ENCODE measurements at places on chromosomes 6 and 20.

DNA sequence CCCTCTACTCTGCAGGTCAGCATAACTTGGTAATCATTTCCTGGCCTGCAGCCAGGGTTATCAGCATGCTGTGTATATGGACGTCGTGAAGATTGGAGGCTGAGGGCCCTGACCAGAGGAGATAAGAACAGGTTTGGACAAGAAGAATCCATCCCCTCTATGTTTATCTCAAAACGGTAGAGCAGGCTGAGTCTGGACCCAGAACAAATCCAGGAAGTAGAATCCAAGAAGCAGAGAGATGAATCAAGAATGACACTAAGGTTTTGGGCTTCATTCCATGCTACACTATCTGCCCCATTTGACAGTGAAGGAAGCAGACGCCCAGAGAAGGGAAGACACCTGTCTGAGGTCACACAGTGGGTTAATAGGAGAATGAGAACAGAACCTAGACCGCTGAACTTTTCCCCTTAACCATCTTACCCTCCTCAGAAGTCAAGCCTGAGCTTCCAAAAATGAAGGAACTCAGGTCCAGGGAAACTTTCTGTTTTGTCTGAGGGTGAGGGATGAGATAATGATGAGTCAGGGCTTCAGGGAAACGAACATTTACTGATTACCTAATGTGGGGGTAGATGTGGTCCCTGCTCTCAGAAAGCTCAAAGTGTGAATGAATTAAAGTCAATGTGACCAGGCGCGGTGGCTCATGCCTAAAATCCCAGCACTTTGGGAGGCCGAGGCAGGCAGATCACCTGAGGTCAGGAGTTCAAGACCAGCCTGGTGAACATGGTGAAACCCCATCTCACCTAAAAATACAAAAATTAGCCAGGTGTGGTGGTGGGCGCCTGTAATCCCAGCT lies 9.4 kb upstream of the COMMD7 start:
- DNase-seq = no peak

DNA sequence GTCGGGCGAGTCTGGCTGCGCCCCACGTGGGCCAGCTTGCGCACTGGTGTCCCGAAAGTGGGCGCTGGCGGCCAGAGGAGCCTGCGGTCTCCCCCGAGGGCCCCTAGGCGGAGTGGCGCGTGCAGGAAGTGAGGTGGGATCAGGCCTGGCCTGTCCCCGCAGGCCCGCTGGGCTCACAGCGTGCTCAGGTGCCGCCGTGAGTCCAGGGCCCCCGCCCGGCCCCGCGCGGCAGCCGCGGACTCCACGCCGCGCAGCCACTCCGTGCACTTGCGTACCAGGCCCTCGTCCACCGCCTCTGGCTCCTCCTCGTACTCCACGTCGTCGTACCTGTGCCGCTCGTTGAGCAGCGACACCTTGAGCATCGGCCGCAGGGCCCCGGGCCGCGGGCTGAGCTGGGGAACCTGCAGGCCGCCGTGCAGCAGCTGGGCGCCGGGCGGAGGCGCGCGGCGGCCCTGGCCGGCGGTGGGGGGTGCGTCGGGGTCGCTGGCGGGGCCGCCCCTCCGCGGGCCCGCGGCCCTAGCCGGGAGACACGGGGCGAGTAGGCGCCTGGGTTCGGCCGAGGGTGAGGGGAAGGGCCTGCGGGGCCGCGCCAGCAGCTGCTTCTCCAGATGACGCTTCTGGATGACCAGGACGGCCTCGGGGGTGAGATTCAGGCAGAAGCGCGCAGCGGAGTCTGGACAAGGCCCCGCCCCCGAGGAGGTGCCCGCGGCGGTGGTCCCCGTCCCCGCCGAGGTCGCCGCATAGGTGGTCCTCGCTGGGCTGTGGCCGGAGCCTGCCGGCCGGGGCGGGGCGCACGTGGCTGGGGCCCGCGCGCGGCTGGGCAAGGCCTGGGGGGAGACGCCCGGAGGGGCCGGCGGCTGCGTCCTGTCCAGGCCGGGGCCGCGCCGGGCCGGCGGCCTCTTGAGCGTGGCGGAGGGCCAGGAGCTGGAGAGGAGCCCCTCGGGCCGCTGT lies 835 bp downstream of the PRR18 start:
- DNase-seq = no peak

- no peak for DNase-seq
Observed at GRCh38 chr6:20118892-20119291, 93.4 kb downstream of the MBOAT1 start.

GRCh38 chr20:38156888-38157634 lies 8.0 kb downstream of the TGM2 start:
- no peak for DNase-seq

DNA sequence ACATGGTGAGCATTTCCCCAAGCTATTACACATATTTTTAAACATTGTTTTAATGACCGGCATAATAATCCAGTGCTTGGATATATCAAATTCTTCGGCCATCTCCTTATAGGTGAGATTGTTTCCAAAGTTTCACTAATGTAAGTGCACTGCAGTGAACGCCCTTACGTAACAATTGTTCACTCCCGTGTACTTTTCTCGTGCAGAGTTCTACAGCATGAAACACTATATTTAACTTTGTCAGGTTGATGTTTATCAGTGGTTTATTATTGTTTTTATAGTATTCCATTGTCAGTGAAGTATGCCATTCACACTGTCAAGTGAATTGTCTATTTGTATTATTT lies 3.4 kb upstream of the GZF1 start:
- no peak for DNase-seq

GRCh38 chr6:46687619-46688097 lies at the start of gene TDRD6:
Gene TDRD6, plus strand, starts transcription at chr6:46687885. Its CDS starts 244 bp downstream, at chr6:46688129.
- no peak for DNase-seq

- DNase-seq = no peak
Observed at GRCh38 chr6:134590449-134590848, 272.5 kb upstream of the SGK1 start.

DNA sequence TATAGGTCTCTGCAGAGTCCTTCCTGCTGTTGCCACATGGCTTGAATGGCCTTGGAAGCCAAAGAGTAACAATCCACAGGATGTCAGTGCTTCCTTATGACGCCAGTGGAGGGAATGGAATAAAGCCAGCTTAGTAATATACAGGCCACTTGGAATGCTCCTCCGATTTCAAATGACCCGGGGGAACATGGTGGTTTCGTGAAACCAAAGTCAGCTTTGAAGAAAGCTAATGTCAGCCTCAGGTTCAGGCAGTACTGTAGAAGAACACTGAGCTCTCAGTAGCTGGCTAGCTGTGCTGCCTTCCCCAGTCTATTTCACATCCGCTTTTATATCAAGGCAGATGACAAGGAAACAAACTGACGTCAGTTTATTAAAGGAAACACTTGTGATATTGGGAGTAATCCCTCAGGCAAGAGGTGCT lies 189.1 kb downstream of the DTNBP1 start:
- DNase-seq = no peak
